ENCODE measurements at places on chromosomes 12 and 14.

DNA sequence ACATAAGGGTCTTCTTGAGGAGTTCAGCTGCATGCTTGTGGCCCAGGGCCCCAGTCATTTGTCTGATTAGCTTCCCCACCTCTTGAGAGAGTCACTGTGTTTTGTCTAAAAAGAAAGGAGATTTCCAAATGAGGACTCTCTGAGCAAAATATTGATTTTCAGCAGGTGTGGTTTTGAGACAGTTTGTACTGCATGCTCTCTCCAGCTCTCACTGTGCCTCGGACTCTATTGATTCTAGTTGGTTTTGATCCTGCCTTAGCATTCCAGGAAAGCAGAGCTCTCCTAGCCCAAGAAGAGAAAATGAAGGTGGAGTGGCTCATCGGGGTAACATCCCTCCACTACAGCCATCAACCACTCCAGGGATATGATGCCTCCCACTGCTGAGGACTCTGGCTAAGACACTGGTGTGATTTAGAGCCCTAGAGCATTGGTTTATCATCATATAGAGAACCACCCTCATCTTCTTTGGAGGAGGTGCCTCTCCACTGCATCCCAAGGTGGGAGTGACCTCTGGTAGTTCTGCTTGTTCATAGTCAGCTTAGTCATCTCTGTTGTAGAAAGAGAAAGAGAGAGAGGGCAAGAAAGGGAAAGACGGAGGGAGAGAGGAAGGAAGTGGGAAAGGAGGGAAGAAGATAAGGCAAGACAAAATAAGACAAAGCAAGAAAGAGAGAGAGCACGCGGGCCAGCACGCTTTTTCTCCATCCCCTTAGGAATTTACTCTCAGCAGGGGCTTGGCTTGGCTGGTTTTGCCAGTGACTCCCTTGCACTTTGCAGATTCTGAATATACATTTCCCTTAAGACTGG lies 365.6 kb downstream of the DPF3 start:
- no peak for DNase-seq

DNA sequence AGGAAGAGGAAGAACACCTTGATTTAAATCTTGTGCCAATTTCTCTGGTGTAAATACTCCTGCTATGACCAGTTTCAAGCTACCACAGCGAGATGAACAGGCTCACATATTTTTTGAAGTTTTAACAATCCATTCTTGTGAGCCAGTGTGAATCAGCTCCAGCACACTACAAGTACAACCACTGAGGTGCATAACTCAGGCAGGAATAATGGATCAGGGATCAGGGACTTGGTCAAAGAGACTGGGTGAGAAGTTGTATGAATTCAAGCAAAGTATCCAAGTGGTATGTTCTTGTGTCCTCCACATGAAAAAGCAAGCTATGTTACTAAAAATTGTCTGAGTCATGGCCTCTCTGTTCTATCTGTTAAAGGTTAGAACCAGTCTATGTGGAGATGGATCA lies 35.2 kb upstream of the KITLG start:
- no peak for DNase-seq

GRCh38 chr12:19659501-19659900 lies 220.2 kb downstream of the AEBP2 start:
- no peak for DNase-seq

DNA sequence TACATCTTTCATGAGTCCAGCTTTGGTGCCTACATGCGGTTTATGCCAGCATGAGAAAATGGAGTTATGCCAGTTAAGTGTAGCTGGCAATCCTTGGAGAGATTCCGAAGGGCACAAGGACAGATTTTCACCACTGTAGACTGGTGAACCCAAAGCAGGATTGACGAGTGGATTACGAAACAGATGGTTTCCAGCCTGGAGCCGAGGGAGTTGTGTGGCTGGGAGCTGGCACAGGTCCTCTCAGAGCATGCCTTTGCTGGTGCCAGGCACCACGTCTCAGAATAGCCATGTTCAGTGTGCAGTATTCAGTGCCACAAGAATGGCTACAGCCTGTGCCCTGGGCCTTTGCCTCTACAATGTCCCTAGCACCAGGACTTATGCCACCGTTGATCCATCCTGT lies 13.2 kb downstream of the KCNH3 start:
- no peak for DNase-seq

GRCh38 chr14:54784060-54784459 lies 118.6 kb downstream of the GCH1 start:
- no peak for DNase-seq

DNA sequence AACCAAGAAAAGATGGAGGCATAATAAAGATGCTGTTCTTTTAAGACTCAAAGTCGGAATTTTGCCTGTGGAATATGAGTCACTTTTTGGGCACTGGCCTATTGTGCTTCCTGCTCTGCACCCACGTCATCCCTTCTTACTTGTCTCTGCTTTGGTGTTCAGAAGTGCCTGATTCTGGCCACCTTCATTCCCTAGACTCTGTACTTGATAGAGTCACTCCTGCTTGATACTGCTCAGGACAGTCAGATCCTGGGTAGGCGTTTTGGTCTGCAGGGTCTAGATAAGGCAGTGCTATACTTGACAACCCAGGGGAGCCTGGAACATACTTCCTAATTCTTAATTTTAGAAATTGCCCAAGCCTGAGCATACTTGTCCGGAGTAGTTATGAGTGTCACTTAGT lies 1.9 kb downstream of the LRRK2 start:
- no peak for DNase-seq

DNA sequence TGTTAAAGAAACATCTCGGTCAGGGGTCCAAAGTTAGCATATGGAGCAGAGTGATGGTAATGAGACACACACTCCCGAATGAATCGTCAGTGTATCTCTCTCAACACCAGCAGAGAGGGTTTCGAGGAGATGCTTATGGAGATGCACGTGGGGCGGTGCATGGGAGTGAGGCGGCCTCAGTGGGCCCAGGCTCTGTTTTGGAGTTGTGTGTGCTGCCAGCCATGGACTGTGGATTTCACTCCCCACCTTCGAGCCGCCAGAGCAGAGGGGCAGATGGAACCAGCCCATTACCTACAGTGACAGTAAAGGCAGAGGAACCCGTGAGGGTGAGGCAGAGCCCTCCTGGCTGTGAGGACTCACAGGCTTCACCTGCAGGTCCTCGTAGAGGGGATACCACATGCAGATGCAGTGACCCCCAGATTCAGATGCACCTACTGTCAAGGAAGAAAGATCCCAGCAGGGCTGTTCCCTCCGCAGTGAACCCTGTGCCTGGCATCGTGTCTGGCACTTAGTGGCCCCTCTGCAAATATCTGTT lies 68.2 kb downstream of the WDR20 start:
- no peak for DNase-seq

DNA sequence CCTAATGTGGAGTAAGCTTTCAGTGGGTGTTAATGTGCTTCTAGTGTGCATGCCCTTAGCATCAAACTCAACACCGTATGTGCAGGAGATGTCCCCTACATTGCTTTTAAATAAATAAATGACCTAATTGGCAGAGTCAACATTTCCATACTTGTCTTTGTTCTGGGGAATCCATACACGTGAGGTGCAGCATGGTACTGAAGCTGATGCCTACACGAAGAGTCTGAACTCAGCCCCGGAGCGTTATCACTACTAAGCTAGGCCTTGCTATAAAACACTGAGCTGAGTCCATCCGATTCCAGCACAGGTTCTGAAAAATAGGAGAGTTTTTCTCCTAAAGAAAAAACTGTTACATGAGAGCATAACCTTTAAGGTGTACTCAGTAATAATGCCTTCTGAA lies 125.0 kb upstream of the DYRK2 start:
- no peak for DNase-seq

DNA sequence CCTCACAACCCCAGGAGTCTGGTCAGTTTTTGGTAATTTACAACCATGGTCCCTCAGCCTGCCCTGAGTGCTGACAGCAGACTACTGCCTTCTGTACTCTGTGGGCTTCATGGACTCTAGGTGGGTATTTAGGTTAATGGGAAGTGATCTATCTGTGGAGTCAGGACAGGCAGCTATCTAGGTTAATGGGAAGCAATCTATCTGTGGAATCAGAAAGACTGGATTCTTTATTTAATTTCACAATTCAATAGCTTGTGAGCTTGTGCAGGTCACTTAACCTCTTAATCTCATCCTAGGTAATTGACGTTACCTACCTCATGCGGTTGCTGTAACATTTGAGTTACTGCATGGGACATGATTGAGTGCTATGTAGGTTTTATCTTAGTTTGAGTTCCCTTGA lies 777.5 kb downstream of the NRXN3 start:
- DNase-seq, result no peak

DNA sequence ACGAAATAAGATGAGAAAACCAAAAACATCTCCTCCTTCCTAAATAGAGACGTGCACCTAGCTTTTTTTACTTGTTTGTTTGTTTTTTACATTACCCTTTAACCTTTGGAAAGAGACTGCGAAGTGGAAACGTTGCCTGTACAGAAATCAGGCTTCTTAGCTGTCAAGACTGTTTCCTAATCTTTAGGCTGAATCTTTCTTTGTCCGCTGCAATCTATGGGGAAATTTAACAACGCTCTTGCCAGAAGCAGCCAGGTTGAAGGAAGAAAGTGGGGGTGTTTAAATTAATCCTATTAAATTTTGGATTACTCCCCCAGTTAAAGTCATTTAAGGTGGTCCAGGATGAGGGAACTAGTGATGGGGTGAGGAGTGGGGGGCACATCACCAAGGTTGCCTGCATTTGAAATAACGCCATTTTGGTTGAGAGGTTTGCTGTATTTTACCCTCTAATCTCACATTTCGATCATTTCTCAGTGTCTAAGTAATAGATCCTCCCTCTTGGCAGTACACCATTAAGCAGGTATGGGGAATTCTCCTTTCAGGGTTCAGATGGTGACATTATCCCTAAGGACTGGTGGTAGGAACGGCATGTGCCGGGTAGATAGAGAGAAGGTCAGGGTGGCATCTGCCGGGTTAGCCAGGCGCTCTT lies 2.6 kb downstream of the FLRT2 start:
- no peak for DNase-seq

- no peak for DNase-seq
Measured at GRCh38 chr14:102690509-102691286, 86.6 kb upstream of the TRAF3 start.

- no peak for DNase-seq
Measured at GRCh38 chr14:26938054-26938453, 340.2 kb upstream of the NOVA1 start.

- no peak for DNase-seq
Measured at GRCh38 chr12:47821346-47821706, 1.6 kb upstream of the HDAC7 start.

DNA sequence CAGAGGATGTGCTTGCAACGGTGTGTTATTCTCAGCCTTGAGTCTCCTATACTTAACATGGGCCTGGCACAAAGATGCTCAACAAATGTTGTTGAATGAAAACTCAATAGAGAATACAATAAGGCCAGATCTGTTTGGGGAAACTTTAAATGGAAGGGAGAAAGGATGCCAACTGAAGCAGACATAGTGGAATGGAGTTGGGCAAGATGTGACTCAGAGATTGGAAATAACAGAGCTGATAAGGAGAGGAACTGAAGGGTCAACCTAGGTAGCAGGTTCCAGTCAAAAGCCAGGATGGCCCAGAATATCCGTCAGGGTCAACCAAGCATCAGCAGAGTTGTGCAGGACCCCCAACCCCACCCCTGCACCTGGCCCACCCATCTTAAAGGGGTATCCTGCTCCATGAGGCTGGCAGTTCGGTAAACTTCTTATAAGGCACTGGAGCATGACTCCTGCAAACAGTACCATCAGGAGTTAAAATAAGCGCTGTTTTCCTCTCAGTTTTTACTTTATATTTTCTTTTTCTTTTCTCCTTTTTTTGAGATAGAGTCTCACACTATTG lies 1.1 kb upstream of the BCDIN3D start:
- no peak for DNase-seq

GRCh38 chr12:108598553-108599250 lies 818 bp upstream of the TMEM119 start:
- DNase-seq, result no peak

- DNase-seq, result no peak
Measured at GRCh38 chr12:56749853-56750252, 2.3 kb downstream of the PRIM1 start.

DNA sequence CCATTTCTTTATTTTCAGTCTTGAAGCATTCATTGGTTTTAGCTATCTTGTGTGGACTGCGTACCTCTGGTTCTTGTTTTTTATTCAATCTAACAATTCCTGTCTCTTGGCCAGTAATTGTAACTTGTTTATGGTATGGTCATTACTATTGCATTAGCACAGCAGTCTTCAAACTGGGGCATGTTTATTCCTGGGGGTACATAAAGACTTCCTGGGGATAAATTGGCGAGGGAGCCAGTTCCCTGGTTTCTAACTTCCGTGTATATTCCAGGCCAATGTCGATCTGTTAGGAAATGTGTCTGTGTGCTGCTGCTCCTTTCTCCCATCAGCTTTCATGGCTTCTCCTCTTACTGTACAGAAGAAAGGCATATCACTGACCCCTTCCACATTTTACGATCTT lies 13.7 kb upstream of the EVL start:
- DNase-seq, result no peak

- DNase-seq, result no peak
Measured at GRCh38 chr12:85281636-85282312, 1.8 kb downstream of the ALX1 start.

DNA sequence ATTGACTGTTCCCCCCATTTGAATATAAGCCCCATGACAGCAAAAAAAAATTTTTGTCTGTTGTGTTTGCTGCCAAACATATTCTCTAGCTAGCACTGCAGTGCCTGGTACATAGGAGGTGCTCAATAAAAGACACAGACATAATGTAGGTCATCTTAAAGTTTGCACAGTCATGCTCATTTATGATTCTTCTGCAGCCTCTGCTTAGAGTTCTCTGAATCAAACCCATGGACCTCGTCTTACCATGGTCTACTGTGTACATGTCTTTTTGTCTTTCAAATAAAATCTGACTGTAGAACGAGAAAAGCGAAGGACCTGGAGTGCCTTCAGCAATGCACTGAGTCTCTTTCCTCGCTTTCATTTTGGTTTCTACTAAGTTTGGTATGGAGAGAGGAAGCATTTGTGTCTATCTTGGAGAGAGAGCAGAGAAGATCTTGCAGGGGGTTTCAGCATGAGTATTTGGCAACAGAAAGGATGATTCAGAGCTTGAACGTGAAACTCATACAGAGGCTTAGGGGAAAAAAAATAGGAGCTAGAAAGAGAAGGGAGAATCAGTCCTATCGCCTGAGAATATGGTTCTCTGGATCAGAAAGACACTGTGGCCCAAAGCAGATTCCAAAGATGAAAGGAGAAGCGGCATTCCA lies 38.8 kb upstream of the TMCC3 start:
- no peak for DNase-seq

DNA sequence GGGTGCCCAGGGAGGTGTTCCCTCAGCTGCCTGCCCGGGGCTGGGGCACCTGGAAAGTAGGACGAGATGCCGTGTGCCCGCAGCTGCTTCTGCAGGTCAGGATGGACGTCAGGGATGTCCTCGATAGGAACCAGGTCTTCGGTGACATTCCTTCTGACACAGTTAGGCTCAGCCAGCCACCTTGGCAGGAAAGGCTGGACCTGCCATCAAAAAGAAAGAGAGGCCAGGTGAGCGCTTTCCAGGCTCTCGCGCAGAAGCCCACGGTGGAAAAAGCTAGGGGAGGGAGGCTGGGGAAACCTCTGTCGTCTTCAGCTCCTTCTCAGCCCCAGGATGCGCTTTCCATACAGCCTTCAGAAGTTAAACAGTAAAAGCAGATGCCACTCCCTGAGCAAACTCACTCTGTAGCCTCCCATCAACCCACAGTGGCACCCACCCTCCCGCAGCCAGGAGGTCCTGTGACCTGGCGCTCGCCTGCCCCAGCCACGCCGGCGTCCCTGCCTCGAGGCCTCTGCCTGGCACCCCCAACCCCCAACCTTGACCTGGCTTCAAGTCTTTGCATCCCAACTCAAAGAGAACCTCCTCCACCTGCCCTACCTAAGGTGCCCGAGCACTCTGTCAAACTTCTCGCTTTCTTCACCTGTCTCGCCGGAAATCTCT lies 1.3 kb downstream of the DDX51 start:
- DNase-seq, result no peak

- DNase-seq, result no peak
Measured at GRCh38 chr14:33634631-33635030, 316.2 kb downstream of the EGLN3 start.

Data from stimulated activated CD4-positive, alpha-beta T cell treated with anti-CD3 and anti-CD28 coated beads, Interleukin-15, amount 100 ng/mL, for 24 hours (primary cell).